ENCODE measurements at places on chromosomes 16 and 17. TPM values are rescaled to one million over a fixed set of nuclear protein-coding genes. Genes with fewer than 3 reads are reported as not detected.

The IRX5 gene
- total RNA-seq = 3.9 TPM

The LDAF1 gene
- total RNA-seq = 48.3 TPM

The NACA2 gene
- total RNA-seq = not detected

The ZNF594 gene
- 4.6 TPM for total RNA-seq

The KRT24 gene
- not detected for total RNA-seq

The ZG16 gene
- total RNA-seq = not detected

The GID4 gene
- total RNA-seq = 9.1 TPM

The NR1D1 gene
- total RNA-seq = 2.9 TPM

The CD300E gene
- total RNA-seq = not detected

The STH gene
- not detected for total RNA-seq

The MYADML2 gene
- total RNA-seq = not detected

The ALOX15 gene
- not detected for total RNA-seq

The TBX4 gene
- not detected for total RNA-seq

The MYH2 gene
- not detected for total RNA-seq

The TBC1D3K gene
- total RNA-seq = not detected

The MED1 gene
- total RNA-seq = 32.3 TPM

The XPO6 gene
- total RNA-seq = 113 TPM

The CRHR1 gene
- not detected for total RNA-seq

The CETP gene
- 0.65 TPM for total RNA-seq

The PLXDC1 gene
- total RNA-seq = not detected

The IGFBP4 gene
- total RNA-seq = 262 TPM

The MPO gene
- total RNA-seq = not detected

The CLEC18C gene
- not detected for total RNA-seq

The RND2 gene
- 0.10 TPM for total RNA-seq

The ESRP2 gene
- 0.29 TPM for total RNA-seq

The NPTX1 gene
- 0.29 TPM for total RNA-seq

The FUS gene
- total RNA-seq = 58.8 TPM

The PLLP gene
- 8.4 TPM for total RNA-seq

The ANKRD11 gene
- total RNA-seq = 105 TPM

The HAS3 gene
- 1.8 TPM for total RNA-seq

The PIPOX gene
- total RNA-seq = 2.8 TPM

The SLC5A2 gene
- not detected for total RNA-seq

The HS3ST3A1 gene
- 0.10 TPM for total RNA-seq
